ENCODE measurements at places on chromosomes 6 and 20.
A peak's percentile ranks its signal among the peaks of the same experiment; 100 is the strongest.

GRCh38 chr6:111864138-111865048, 8.9 kb downstream of the FYN start:
- no peak for DNase-seq

DNA sequence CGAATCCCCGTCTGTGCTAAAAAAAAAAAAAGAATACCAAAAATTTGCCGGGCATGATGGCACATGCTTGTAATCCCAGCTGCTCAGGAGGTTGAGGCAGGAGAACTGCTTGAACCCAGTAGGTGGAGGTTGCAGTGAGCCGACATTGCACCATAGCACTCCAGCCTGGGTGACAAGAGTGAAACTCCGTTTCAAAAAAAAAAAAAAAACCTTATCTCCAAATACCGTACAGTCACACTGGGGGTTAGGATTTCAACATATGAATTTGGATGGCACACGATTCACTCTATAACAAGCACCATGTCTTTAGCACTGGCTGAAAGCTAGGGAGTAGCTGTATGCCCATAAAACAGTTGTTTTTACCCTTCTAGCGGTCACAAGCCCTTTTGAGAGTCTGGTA, 3.8 kb downstream of the SMIM13 start:
- no peak for DNase-seq

DNA sequence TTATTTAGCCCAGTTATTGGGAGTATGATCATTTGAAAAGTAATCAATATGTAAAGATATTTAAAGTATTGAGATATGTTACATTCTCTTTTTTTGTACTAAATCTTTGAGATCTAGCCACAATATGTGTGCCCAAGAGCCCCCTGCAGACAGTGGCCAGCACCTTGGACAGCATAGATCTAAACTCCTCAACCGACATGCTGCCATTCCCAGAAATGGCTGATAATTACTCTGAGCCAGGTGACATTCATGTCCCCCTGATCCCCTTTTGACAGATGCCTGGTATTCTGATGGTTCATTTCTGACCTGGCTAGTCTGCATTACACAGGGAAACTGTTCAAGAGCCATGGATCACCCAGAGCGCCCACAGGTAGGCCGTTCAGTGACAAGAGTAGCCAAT, 177.1 kb downstream of the ZDHHC14 start:
- no peak for DNase-seq

DNA sequence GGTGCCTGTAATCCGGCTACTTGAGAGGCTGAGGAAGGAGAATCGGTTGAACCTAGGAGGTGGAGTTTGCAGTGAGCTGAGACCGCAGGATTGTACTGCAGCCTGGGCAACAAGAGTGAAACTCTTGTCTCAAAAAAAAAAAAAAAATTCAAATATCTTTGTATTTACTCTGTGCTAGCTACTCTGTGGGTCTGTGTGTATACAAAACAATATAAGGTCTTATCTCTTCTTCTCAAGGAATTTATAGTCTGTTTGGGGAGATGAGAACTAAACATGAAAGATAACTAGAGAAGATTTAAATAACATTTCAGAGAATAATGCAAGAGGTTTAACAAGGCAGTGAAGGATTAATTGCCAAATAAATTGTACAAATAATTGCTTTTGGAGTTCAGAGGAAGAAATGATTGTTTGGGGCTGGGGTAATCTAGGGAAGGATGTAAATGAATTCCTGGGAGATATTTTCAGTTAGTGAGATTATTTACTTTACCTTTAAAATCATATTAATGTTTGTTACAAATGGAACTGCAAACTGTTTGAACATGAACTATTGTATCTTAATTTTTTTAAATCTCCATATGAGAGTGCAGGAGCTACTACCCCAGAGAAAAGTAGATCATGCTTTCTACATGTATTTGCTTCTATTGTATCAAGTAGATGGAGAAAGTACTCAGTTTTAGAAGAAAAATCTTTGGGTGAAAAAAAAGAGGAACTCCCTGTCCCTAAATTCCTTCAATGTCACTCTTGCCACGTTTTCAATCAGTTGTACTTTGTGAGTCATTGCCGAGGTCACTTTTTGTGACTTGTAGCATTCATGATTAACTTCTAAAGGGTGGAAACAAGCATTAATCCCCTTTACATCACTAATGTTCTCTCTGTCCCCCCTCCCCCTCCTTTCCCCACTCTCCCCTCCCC, 39.0 kb downstream of the NCOA3 start:
- no peak for DNase-seq

GRCh38 chr6:158591134-158591809, 31.4 kb downstream of the TMEM181 start:
- DNase-seq = no peak

- DNase-seq = no peak
Observed at GRCh38 chr6:169146521-169146920, 107.1 kb downstream of the THBS2 start.

GRCh38 chr20:9412309-9412708, 102.1 kb upstream of the LAMP5 start:
- no peak for DNase-seq

GRCh38 chr6:131035582-131035981, 27.5 kb downstream of the EPB41L2 start:
- DNase-seq = no peak

DNA sequence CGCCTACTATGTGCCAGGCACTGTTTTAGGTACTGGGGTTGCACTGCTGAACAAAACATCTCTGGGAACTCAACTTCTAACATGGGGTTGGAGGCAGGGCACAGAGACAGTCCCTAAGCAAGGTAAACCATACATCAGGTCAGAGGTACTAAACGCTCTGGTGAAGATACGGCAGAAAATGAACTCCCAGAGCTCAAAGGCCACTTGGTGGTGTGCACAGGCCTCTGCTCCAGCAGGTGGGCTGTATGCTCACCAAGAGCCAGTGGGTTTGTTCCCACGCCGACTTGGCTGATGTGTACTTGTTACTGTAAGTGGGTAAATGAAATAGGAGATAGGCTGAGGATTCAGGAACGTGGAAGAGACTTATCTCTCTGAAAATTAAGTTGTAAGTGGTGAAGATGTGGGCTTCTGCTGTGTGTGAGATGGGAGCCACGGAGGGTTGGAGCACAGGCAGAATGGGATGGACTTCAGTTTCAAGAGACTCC, 133.4 kb downstream of the PREX1 start:
- no peak for DNase-seq

DNA sequence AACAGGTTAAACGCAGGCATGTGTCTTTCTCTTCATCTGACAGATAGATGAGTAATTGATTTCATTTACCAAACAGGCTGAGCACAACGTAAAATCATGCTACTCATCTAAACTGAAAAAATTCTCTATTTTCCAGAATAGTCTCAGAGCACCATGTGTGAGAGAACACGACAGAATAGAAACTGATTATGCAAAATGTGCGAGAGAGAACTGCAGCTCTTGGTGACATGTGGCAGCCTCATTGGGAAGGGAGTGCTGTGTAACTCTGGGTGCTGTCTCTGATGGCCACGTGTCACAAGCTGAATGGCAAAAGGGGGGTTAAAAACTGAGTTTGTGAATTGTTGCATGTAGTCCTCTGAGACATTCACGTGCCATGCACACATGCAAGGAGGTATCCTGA, 143.7 kb upstream of the ATXN1 start:
- no peak for DNase-seq

GRCh38 chr20:23932256-23932655, 52.7 kb upstream of the CST5 start:
- DNase-seq = no peak

DNA sequence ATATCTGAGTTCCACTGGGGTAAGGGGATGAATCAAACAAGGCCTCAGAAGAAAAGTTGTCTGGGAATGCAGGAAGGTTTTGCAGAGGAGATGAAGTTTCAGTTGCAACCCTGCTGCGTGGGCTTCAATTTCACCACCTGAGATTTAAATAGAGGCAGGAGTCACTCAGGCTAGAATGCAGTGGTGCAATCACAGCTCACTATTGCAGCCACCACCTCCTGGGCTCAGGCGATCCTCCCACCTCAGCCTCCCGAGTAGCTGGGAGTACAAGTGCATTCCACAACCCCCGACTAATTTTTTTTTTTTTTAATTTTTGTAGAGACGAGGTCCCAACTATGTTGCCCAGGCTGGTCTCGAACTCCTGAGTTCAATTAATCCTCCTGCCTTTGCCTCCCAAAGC, 1.5 kb upstream of the ZNF165 start:
- no peak for DNase-seq

GRCh38 chr6:38477680-38478260, 162.0 kb downstream of the BTBD9 start:
- no peak for DNase-seq

- no peak for DNase-seq
Observed at GRCh38 chr6:129368076-129368475, 341.9 kb downstream of the ARHGAP18 start.

DNA sequence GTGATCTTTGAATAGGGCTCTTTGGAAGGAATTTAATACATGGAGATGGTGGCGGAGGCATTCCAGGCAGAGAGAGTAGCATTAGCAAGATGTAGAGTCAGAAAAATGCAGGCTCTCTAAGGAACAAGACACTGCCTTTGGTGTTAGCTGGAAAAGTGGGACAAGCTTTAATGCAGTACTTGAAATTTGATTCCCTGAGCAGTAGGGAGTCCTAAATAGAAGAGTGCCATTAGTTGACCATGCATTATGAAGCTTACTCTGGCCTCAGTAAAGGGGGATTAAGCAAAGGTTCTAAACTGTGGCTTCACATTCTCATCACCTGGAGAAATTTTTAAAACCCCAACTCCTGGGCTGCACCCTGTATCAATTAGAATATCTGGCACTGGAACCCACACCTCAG, 494.8 kb upstream of the SOX4 start:
- DNase-seq = no peak

- DNase-seq = no peak
Observed at GRCh38 chr6:168457653-168457934, 16.6 kb downstream of the SMOC2 start.

DNA sequence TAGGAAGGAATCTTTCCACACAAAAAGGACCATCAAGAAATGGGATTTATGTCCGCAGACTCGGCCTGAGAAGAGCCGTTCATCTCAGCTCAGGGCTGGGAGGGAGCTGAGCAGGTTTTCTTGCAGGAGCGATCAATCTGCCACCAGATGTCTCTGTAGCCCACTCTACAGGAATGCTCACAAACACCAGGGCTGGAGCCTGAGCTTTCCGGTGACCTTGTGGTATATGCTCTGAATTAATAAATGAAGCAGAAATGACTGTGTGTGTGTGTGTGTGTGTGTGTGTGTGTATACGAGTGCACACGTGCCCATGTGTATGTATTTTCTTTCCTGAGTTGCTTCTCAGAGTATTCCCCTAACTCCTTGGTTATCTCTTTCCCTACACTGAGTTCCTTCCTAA, 12.0 kb downstream of the CD83 start:
- DNase-seq = peak; percentile 54
